ENCODE measurements at places on chromosomes 7 and 10.
A peak's percentile ranks its signal among the peaks of the same experiment; 100 is the strongest.

DNA sequence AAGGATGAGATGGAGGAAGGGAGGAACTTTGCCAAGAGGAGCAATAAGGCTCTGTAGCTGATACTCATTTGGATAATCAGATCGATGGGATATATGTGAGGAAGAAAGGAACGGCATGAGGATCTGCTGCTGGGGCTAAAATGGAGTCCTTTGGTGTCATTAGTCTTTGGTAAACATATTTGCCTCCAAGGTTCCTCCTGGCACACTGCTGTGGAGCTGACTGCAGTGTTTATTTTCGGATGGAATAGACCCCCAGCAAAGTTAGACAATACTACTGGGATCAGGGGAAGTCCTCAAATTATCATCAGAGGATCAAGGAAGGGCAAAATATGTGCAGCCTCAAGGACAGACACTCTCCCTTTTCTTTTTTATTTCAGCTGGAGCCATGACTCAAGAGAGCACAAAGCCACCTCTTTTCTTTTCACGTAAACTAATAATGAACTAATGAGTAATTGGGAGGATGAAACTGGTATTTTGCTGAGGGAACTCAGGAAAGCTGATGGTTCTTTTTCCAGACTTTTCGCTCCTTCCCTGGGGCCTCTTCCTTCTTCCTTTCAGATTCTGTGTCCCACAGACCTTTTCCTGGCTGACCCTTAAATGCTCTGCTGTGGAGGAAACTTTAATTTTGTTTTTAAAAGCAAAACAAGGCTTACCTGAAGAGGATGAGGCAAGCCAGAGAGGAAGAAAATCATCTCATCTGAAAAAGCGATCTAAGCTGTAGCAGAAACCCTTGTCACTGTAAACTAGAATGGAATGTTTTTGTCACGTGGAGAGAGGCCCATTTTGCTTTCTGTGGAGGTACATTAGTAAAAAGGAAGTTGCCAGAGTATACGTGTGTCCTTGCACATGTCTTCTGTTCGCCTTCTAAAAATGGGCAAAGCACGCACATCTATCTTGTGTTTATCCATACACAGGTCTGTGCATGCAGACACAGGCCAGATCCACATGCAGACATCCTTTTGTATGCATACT lies 33.3 kb downstream of the LRMDA start:
- no peak for DNase-seq

- DNase-seq = peak; percentile 22
These were observed 36.7 kb downstream of the PRF1 start for GRCh38 chr10:70565556-70566514.

DNA sequence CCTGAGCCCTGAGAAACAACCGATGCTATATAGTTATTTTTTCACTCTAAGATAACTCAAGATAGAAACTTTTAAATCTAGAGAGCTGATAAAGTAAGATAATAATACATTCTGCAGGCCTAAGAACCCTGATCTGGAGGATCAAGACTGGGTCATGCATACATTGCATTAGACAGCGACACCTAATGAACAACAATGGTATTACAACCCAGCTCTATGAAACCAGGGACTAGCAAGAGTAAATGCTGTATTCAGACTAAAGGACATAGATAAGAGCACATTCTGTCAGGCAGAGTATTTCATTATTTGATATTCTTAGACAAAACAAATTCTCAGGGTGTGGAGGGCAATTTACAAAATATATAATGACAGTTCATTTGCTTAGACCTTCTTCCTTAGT lies 148.6 kb downstream of the GRK5 start:
- no peak for DNase-seq

- no peak for DNase-seq
These were observed 8.5 kb downstream of the PWWP2B start for GRCh38 chr10:132405463-132405991.

DNA sequence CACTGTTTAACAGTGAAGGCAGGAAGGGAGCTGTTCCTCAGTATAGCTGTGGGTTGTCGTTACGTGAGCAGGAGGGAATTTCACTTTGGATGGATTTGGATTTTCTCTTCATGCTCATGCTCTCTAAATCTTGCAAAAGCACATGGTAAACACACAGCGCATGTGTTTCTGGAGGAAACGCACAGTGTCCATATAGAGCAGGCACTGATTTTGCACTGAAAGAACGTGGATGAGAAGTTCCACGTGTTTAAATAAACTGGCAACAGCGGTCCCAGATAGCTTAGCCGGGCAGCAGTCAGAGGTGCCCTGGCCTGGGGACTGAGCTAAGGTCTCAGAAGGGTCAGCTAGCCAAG lies 188.6 kb downstream of the MGMT start:
- no peak for DNase-seq

GRCh38 chr10:13348216-13349017 lies at the start of gene SEPHS1:
TSS of gene SEPHS1 (minus strand) at chr10:13348293. CDS start at chr10:13344950, 3,343 bp downstream.
- peak; percentile 63 for DNase-seq

DNA sequence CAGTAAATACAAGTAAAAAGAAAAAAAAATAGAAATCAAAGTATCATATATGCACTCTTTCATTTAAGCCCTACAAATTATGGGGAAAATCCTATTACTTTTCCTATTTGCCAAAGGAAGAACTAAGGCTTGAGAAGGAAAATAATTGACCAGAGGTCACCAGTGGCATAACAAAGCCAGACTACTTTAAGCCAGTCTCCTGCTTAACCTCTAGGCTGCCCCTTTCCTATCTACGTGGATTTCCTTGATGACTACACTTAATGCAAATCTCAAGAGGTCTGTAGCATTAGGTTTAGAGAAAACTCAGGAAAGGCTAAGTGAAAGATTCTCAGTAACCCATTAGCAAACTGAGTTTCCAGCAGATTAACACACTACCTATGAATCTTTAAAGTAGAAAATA lies 49.8 kb downstream of the TPK1 start:
- DNase-seq = no peak

DNA sequence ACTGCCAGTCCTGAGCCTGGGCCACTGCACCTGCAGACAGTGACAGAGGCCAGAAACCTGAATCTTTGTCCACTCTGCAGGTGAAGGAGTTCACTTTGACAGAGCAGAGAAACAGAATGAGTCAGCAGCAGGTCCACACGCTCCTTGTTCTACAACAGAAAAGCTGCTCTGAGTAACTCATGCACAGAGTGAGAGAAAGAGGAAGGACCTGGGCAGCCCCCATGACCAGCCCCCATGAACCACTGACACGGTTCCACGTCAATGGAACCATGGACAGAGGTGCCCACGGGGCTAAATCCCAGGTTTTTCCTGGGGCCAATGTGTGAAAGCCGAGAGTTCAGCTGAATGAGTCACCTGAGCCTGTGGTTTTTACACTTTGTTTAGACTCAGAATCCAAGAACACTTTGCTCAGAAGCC lies 40.8 kb upstream of the CTBP2 start:
- no peak for DNase-seq

DNA sequence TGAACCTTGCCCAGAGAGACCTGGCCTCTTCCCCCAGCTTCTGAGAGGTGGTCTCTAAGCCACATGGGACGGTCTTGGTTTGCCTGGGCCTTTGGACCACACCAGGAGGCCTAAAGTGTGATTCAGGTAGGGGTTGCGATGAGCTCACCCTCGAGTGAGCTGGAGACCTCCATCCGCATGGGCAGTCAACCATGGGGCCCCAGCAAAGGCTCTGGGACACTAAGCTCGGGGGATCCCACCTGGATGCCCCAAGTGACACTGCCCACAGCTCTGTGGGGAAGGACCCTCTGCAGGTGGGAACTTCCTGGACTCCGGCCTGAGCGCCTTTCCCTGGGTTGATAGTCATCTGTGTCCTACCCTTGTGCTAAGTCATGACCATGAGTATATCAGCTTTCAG lies 57.1 kb upstream of the FAM20C start:
- DNase-seq = no peak

GRCh38 chr10:87671139-87671815 lies 11.6 kb downstream of the PAPSS2 start:
- no peak for DNase-seq

GRCh38 chr7:3207387-3207902 lies 93.6 kb upstream of the SDK1 start:
- DNase-seq = no peak

- no peak for DNase-seq
These were observed 84.5 kb upstream of the OIT3 start for GRCh38 chr10:72809006-72809405.

DNA sequence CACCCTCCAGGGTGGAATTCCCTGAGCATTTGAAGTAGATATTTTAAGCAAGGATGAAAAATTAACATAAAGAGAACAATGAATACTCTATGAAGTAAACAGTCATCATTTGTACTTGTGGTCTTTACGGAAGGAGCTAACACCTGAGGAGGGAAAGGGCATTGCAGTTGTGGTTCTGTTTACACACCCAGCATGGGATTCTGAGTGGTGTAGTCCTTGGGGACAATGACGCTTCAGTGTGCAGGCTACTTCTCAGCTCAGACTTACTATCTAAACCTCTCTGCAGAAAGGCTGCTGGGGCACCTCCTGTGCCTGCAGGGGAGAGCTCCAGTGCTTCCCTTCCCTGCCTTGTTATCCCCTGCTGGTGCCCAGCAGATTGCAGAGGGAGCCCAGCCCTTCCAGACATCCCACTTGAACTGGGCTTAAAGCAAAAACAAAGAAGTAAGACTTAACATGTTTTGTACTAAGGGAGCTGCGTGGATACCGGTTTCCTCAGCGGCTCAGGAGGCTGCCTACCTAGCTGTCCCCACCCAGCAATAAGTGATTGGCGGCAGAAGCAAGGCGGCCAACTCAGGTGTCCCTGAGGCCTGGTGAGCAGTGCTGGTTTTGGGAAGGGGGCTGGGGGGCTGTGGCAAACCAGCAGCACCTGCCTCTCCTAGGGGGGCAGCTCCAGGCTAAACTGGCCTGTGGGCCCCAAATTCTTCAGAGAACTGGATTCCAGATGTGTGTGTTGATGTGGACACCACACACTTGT lies 89.1 kb downstream of the CELF2 start:
- no peak for DNase-seq

GRCh38 chr7:4849390-4849789 lies 12.4 kb downstream of the PAPOLB start:
- DNase-seq = peak; percentile 2

DNA sequence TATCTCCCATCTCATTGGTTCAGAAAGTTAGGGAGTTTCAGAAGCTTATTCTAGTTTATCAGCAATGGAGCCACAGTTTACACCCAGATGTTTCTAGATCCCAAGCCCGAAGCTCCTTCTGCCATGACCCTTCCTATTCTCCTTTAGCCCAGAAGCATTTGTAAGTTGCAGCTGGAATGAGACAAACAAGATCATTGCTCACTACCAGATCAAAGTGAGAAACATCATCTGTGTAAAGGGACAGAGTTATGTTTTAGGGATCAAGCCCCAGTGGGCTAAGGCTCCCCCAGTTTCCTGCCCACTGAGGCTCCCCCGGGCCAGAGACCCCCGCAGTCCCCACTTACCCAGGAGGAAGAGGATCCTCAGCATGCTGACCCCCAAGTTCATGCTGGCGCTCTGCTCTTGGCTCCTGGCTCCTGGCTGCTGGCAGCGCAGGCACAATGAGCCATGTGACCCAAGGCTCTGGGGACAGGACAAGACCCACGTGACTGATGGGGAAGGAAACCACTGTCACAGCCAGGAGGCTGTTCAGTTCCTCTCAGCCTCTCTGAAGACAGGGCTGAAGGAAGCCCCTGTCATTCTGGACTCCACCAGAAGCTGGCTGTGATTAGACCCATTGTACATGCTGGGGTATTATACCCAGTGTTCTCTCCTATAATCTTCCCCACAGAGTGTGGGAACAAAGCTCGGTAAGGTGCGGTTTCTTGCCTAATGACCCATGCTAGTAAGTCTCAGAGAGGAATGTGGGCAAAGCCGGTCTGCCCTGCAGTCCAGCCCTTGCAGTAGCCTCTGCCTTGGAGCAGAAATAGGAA lies at the start of gene TMEM273:
Gene TMEM273, minus strand, starts transcription at position 442 of the 812 bp plus-strand sequence. Its CDS starts 55 bp downstream, at position 387.
- DNase-seq = peak; percentile 80

GRCh38 chr10:131983780-131984179 lies 2.1 kb upstream of the BNIP3 start:
- no peak for DNase-seq

- no peak for DNase-seq
These were observed 36.9 kb downstream of the FRMPD2 start for GRCh38 chr10:48237259-48238250.

GRCh38 chr7:25646726-25647413 lies 418.6 kb upstream of the NPVF start:
- DNase-seq = no peak

DNA sequence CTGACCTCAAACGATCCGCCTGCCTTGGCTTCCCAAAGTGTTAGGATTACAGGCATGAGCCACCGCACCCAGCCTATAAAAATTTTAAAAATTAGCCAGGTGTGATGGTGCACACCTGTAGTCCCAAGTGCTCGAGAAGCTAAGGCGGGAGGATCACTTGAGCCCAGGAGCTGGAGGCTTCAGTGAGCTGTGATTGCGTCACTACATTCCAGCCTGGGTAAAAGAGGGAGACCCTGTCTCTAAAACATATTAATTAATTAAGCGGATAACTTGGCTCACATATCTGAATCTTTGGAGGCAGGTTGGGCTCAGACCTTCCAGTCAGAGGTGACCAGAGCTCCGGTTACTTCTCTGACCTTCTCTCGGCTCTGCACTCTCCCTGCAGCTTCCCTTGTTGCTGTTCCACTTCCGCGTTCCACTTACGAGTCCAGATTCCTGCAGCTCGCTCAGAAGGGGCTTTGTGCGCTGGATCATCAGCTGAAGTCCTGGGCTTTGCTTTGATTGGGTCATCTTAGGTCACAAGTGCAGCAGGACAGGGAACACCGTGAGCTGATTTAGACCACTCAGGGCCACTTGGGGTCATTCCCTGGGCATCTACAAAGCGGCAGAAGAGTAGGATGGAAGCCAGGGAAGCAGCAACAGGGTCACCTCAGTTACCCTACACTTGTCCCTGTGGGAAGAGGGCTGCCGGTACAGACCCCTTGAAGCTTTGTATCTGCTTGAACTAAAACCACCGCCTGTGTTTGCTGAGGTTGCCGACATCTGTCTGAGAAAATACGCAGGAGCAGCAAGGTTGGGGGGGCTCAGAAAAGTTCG lies 2.0 kb upstream of the ARPC1B start:
- no peak for DNase-seq

DNA sequence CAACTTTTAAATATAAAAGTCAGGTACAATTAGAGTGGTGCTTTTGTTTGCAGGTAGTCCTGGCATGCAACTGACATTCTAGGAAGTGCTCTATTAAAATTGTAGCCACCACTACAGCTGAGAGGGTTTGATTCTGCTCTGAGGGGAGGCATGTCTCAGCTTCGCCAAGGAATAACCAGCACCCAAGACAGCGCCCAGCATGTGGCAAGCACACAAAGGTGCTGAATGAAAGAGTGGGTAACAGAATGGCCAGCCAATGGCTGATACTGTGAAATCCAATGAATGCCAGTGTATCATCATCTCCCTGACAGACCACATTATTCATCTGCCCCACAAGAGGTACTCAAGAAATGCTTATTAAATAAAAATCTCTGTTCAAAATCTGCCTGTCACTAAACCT lies 6.9 kb downstream of the PARP12 start:
- no peak for DNase-seq

- no peak for DNase-seq
These were observed 96.5 kb downstream of the ZMIZ1 start for GRCh38 chr10:79165070-79165778.

DNA sequence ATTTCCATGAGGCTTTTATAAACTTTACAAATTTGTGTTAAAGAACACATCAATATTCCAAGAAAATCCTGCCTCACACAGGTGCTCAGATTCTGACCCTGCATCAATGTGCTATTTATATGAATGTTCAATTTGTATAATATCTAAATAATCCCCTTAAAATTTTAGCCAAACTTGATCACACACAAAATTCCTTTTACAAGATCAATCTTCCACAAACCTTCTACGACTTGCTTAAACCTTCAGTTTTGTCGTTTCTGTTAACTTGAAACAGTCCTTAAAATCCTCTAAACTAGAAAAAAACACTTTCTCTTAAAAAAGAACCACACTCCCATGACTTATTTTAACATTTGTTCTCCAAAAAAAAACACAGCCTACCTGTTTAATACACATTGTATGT lies 20.2 kb upstream of the TRPV6 start:
- DNase-seq = no peak

Data from AML-193 (cell line).